ENCODE measurements at places on chromosomes 2 and 18. TPM values are rescaled to one million over a fixed set of nuclear protein-coding genes. Genes with fewer than 3 reads are reported as not detected.

DSG1 gene
- 4.4 TPM for total RNA-seq

GLI2 gene
- 0.07 TPM for total RNA-seq

CDH20 gene
- total RNA-seq: not detected

SLC30A3 gene
- total RNA-seq: not detected

HRH4 gene
- 0.21 TPM for total RNA-seq

MARCHF4 gene
- total RNA-seq: under 0.01 TPM

PCARE gene
- total RNA-seq: not detected

CAPN14 gene
- 1.4 TPM for total RNA-seq

B4GALT6 gene
- 5.6 TPM for total RNA-seq

MYO7B gene
- total RNA-seq: not detected

ACKR3 gene
- 3.8 TPM for total RNA-seq

CD8B gene
- total RNA-seq: not detected

EPB41L5 gene
- 34.5 TPM for total RNA-seq

ABCG5 gene
- total RNA-seq: not detected

UGT1A10 gene
- not detected for total RNA-seq

SMC6 gene
- 36.9 TPM for total RNA-seq

ATP6V1C2 gene
- 0.68 TPM for total RNA-seq

FAM161A gene
- total RNA-seq: 1.0 TPM

OSBPL6 gene
- 13.7 TPM for total RNA-seq

CCDC88A gene
- total RNA-seq: 23.5 TPM

CCDC141 gene
- total RNA-seq: not detected

C18orf32 gene
- total RNA-seq: 29.0 TPM

TMEM178A gene
- total RNA-seq: 0.28 TPM

GPR45 gene
- not detected for total RNA-seq

C2orf72 gene
- total RNA-seq: not detected

SAG gene
- not detected for total RNA-seq

STPG4 gene
- 0.07 TPM for total RNA-seq

C2orf92 gene
- 3.1 TPM for total RNA-seq

ACADL gene
- 1.00 TPM for total RNA-seq

REG3G gene
- not detected for total RNA-seq

OXER1 gene
- total RNA-seq: not detected

All from nasal cavity respiratory epithelium epithelial cell of viscerocranial mucosa (primary cell).